ENCODE measurements at places on chromosomes 7 and 10. TPM values are rescaled to one million over a fixed set of nuclear protein-coding genes. Genes with fewer than 3 reads are reported as not detected.

The MEIG1 gene
- not detected for polyA plus RNA-seq

The SUFU gene
- polyA plus RNA-seq = 3.6 TPM

The C7orf33 gene
- not detected for polyA plus RNA-seq

The TCAF2 gene
- 1.2 TPM for polyA plus RNA-seq

The HMX2 gene
- polyA plus RNA-seq = 0.03 TPM

The BTBD16 gene
- polyA plus RNA-seq = 0.34 TPM

The TRIM73 gene
- polyA plus RNA-seq = 2.0 TPM

The DOCK1 gene
- polyA plus RNA-seq = 21.6 TPM

The PTPRZ1 gene
- 0.76 TPM for polyA plus RNA-seq

The PLEKHS1 gene
- 0.01 TPM for polyA plus RNA-seq

The VENTX gene
- 0.56 TPM for polyA plus RNA-seq

The CPN1 gene
- not detected for polyA plus RNA-seq

The LIPN gene
- polyA plus RNA-seq = 0.49 TPM

The ZNF33B gene
- 8.3 TPM for polyA plus RNA-seq

The MYO1G gene
- polyA plus RNA-seq = 6.5 TPM

The MGAM2 gene
- polyA plus RNA-seq = 0.34 TPM

The TAS2R41 gene
- not detected for polyA plus RNA-seq

The VAX1 gene
- polyA plus RNA-seq = not detected

The PRKRIP1 gene
- 18.3 TPM for polyA plus RNA-seq
